ENCODE measurements at places on chromosomes 11 and 22. TPM values are rescaled to one million over a fixed set of nuclear protein-coding genes. Genes with fewer than 3 reads are reported as not detected.

OR2AG2 gene
- 0.12 TPM for polyA plus RNA-seq

MICAL3 gene
- polyA plus RNA-seq = 32.8 TPM

GRCh38 chr11:20156876-20157613, 3.2 kb downstream of the DBX1 start:
- DNase-seq = no peak

- no peak for DNase-seq
Observed at GRCh38 chr11:69198891-69199582, 43.3 kb downstream of the SMIM38 start.

DNA sequence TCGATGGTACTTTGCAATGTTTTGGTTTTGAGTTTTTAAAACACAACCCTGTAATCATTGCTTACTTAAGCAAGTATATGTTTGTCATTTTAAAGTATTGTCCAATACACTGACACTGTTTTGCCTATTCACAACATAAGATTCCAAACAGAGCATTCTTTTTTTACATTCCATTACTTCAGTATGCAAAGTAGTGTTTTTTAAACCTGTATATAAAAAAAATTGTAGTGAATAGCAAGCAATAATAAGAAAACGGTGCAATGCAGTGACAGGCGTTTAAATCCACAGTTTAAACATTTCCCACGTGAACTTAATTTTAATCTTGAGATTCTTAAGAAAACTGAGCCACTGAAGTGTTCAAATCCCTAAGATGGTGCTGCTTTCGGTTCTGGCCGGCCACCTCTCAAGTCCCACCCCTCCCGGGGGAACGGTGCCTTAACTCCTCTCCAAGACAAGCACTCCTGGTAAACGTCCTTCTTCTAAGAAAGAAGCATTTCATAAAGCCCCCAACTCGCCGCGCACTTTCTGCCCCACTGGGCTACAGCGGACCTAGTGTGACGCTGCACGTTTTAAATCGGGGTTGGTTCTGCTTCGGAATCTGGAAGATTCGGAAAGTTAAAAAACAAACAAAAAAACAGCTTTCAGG, 2.9 kb downstream of the PGR start:
- DNase-seq = peak; percentile 7

DNA sequence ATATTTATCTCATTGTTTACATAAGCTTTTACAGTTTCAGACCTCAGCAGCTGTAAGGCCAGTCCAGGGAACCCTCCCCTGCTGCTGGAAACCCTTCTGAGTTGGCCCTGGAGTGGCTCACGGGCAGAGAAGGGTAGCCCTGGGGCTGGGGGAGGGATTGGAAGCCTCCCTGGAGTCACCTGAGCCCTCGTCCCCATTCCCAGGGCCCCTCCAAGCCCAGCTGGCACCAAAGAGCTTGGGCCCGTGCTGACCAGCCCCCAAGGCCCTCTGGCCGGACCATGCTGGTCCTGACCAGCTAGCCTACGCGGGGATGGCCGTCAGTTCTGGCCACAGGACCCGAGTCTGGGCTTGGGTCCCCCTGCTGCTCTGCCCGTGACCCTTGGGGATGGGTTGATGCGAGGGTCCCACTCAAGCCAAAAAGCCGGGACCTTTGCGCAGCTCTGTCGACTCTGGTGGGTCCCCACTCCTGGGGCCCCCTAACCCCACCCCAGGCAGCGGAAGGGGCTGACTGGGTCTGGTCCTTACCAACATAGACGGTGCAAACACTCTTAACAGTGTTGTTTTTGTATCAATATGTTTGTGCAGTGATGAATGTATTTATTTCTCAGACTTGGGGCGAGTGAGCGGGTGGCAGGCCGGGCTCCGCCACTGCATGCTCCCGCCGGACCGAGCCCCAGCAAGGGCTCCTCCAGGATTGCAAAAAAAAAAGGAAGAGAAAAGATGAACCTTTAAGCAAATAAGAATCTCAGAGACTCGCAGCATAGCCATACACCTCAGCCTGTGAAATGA, 17.5 kb upstream of the TMEM191C start:
- DNase-seq = no peak

DNA sequence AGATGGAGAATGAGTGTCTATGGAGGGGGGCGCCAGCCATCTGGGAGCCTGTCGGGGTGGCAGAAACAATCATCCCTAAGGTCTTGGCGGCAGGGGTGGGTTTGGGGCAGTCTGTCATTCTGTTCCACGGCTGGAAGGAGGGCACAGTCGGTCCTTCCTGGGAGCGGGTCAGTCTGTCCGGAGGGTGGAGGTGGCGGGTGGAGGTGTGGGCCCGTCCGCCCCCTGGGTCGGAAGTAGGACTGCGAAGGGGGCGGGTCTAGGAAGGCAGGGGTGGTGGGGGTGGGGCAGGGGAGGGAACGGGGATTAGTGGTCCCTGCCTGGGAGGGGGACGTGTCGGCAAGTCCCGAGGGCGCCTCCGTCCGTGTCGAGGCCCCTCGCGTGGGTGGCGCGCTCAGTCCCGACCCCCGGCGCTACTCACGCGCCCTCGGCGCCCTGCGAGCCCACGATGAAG, 461 bp downstream of the TBC1D10A start:
- no peak for DNase-seq

- DNase-seq = no peak
Observed at GRCh38 chr11:27653990-27654758, 46.1 kb downstream of the BDNF start.

GRCh38 chr11:66879000-66879399, 22.1 kb downstream of the LRFN4 start:
- no peak for DNase-seq

All from renal cortex interstitium (tissue), 15 donors.